ENCODE measurements at places on chromosomes 3 and 15.

GRCh38 chr3:51796854-51797253, 17.8 kb upstream of the IQCF6 start:
- DNase-seq = no peak

DNA sequence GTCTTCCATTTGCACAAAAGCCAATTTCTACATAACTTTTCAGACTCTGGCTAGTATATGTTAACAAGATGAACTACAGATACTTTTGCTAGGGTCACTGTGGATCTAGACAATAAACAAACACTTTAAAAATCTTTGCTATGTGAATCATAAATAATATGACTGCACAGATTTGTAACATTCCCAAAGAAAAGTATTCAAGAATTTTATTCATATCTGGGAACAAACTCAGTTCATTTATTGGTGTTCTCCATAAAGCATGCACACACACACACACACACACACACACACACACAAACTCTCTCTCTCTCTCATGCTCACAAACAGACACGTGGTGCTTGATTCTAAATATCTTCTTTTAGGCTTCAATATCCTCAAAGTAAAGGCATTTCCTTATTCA, 18.8 kb upstream of the THRB start:
- no peak for DNase-seq

DNA sequence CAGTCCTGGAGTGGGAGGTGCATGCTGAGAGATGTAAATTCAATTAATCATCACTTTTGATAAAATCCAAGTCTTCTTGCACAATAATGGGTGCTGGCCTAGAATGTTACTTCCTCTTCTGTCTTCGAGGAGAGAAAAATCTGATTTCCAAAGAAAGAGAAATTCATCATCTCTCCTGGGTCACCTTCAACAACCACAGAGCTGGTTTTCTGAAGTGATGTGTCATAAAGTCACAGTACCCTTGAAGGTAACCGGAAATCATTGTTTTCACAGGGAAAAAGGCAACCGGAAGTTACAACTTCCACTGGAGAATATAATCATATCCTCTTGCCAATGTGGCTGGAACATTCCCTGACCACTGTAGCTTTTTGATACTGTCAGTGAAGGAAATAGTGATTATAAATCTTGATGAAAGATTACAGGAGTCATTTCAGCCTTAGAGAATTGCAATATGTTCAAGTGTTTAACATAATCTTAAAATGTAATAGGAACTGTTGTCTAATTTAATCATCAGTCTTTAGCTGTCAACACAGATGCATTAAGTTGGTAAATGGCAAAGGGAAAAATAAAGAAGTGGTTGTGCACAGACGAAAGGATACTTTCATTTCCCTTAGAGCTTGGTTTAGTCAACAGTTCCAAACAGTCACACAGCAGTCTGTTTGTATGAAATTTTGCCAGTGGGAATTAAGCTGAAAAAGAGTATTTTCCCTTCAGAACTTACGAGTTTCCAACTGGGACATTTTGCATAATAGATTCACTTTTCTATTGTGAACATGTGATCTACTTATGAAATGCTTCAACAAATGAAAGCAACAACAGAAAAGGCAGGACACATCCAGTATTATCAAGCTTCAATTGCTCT, 106.5 kb upstream of the SLC4A7 start:
- DNase-seq = no peak

DNA sequence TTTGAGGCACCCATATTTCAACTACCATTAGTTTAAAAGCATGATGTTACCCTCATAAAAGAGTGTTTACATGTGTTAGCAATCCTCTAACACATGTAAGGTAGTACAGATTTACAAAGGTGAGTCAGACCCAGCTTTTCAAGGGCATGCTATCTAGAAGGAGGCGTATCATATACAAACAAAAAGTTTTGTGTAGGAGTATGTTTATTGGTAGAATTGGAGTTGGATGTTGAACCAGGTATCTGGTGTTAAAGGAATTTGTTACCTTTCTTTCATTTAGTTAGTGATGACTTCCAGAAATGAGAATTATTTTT, 2.4 kb downstream of the HACD3 start:
- no peak for DNase-seq

DNA sequence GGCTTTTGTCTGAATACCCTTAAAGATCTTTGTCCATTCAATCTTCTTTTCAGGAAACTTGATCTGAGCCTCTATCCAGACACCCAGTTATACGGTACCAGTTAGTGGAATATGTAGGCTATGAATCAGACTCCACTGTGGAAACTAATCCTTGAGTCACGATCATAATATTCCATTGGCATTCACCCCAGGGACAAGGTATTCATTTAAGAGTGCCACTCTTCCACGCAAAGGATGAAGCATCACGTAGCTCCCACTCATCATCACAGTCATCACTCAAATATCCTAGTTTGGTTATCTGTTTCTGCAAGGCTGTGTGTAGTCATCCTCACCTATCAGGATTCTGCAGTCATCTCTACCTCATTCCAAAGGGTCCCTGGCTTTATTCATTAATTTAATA, 85.6 kb downstream of the NEDD4 start:
- DNase-seq = no peak

DNA sequence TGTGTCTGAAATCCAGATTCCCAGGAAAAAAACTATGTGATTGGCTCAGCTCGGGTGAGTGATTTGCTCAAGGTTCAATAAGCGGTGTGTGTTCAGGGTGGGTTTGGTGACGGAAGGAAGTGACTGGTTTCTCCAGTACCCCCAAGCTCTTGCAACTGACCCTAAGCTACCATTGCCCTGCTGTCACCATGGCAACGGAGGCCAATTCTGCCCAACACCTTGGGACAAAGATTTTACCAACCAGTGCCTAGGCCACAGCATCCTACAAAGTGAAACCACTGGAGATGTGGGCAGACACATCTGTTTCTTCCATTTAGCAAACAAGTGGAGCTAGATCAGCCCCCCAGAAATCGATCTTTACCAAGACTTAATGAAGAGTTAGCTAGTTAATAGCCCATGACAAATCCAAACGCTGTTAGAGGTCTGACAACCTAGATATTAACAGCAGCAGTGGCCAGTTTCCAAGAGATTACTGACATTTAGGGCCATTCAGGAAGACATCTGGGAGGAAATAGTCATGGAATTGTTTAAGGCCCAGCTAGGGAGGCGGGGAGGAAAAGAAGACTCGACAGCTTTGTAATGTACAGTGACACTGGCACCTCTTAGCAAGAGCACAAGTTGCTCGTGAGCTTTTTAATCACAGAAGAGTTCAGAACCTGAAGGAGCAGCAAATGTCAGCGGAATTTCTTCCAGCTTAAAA, 195.9 kb downstream of the SLCO3A1 start:
- DNase-seq = no peak

- no peak for DNase-seq
Observed at GRCh38 chr3:182364323-182364722, 429.0 kb upstream of the ATP11B start.

- no peak for DNase-seq
Observed at GRCh38 chr3:188664795-188665194, 507.0 kb upstream of the TPRG1 start.

DNA sequence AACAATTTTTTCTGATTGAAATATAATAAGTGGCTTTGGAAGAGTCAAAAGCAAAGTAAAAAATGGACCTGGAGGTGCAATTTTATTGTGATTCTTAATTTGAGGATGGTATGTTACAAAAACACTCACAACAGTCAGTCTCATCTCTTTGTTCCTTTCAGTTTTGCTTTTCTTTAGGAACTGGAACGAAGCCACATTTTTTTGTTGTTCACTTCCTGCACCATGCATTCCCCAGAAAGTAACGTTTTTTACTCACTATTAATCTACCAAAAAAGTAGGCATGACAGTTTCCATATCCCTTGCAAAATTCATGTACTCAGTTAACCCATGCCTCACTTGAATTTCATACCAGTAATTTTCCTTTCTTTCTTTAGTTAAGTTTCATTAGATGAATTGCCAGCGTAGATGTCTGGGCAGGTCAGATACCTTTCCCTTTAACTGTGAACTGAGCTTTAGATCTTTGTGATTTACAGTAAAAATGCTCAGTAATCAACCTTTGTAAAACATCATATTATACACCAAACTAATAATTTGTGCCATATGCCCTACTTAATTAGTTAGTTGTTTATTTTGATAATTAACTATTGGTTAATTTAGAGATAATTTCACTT, 384.3 kb downstream of the ROBO1 start:
- no peak for DNase-seq
